GM06990 (cell line): ENCODE measurements at places on chromosomes 3 and 15.

DNA sequence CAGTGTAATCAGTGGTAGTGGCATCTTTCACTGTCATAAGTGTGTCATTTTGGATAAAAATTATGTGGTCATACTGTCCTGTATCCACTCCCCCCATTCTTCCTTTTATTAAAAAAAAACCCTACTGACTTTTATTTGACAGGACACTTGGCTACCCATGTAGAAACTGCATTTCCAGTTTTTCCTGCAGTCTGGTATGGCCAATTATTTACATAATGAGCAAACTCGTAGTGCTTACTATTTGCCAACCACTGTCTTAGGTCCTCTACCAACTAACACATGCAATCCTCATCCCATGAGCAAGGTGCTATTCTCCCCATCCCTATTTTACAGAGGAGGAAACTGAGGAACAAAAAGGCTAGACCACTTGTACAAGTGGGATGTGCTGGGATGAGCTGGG, 129.1 kb downstream of the MECOM start:
- DNase-seq = no peak

DNA sequence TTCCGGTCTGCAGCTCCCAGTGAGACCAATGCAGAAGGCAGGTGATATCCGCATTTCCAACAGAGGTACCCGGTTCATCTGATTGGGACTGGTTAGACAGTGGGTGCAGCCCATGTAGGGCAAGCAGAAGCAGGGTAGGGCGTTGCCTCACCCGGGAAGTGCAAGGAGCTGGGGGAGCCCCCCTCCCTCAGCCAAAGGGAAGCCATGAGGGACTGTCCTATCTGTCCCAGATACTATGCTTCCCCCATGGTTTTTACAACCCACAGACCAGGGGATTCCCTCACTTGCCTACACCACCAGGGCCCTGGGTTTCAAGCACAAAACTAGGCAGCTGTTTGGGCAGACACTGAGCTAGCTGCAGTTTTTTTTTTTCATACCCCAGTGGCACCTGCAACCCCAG, 71.8 kb downstream of the CPNE4 start:
- no peak for DNase-seq

DNA sequence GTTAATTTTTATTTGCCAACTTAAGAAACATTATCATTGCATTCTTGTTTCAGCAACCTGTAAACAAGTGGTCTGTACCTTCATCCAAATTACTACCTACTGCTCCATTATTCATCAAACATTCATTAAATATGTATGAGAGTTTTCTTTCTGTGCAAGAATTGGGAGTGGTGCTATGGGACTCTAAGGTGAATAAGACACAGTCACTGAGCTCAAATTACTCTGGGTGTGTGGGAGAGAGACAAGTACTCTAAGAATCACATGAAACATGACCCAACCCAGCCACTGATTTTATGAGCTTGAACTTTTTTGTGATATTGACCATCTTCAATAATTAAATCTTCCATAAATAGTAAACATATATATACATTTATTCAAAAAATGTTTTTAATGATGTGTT, 227.2 kb upstream of the TP63 start:
- DNase-seq = no peak

GRCh38 chr15:69539345-69539744, 86.7 kb downstream of the RPLP1 start:
- DNase-seq = no peak

- no peak for DNase-seq
These were observed 2.5 kb upstream of the NLGN1 start for GRCh38 chr3:173395073-173395411.

DNA sequence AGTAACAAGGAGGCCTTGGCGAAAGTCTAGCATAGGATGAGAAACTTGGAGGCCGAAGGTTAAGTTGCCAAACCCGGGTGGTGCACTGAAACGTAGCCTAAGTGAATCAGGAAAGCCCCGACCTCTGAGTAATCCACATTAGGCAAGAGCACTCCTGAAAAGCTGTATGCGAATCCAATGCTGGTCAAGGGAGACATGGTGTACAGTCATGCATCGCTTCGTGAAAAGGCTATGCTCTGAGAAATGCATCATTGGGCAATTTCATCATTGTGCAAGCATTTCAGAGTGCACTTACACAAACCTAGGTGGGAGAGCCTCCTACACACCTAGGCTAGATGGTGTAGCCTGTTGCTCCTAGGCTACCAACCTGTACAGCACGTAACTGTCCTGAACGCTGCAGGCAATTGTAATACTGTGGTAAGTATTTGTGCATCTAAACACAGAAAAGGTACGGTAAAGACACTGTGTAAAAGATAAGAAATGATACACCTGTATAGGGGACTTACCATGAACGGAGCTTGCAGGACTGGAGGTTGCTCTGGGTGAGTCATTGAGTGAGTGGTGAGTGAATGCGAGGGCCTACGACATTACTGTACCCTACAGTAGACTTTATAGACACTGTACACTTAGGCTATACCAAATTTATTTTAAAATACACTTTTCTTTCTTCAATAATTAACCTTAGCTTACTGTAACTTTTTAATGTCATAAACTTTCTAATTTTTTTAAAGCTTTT, 222.5 kb downstream of the SHQ1 start:
- DNase-seq = no peak

- DNase-seq = no peak
These were observed 7.2 kb upstream of the SCAMP5 start for GRCh38 chr15:74988007-74988800.

GRCh38 chr3:111069974-111070771, 1.4 kb upstream of the NECTIN3 start:
- DNase-seq = no peak

DNA sequence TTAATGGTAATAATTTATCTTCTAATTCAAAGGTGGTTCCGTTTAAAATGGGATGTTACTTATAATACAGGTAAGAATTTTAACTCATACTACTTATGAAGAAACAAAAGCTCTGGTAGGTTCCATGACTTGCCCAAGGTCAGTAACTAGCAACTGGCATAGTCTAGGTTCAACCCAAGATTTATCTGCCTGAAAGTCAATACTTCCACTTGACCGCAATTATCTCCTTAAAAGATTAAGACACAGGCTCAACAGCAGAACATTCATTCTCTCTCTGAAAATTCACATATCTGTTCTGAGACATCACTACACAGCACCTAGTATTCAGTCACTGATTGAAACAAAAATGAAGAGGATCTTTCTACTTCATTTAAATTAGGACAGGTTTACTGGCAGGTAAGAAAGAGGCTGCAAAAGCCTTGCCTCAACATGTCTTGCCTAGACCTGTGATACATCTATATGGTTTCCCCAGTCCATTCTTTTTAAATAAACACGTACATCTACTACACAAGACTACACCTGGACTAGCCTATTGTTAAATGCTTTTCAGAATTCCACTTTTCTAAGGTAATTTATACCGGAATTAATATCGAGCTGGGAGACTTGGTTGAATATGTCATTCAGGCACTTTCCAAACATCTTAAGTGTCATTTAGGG, 1.2 kb downstream of the CSNK1G1 start:
- no peak for DNase-seq

- no peak for DNase-seq
These were observed 42.0 kb downstream of the ATR start for GRCh38 chr3:142536519-142536918.

DNA sequence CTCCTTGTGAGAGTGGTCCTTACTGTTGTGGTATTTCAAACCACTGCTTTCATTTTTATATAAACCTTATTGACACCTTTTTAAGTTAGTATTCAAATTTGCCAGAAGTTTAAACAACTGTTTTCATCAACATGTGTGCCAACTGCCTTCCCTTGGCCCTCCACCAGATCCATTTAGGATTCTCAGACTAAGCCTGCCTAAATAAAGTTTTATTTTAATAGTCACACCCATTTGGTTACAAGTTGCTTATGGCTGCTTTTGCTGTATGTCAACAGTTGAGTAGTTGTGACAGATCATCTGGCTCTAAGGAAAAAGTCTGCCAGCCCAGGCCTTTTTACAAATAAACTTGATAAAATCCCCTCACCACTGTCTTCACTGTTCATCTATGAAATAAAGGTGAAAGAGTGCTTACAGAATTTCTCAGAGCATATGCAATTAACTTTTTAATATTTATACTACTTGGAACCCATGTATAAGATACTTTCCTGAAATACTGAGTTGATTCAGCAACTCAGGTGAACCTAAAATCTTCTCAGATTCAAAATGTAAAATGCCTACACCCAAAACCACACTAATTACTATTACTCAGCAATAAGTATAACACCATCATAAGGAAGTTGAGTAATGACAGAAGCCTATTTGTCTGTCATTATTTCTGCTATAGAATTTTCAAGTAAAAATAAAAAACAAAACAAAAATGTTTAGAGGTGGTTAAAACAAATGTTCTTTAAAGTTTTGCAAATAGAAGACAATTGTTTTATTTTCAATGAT, 35.1 kb downstream of the PEAK1 start:
- no peak for DNase-seq

DNA sequence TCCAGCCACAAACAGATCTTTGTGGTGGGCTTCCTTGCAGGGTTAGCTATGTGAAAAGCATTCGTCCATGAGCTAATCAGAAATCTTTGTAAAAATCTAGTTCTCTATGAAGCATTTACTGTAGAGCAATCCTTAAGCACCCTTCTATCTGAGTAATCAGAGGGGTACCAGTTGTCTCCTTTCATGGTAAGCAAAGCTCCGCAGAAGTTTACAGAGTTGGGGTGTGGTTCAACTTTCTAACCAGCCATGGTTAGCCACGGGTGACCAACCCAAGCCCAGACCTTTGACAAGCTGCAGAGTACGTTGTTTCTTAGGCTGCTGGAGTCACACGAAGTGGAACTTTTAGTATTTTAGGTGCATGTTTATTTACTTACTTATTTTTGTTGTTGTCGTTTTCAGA, 77.4 kb downstream of the FLNB start:
- peak; percentile 26 for DNase-seq
